MCF 10A (cell line): ENCODE measurements at places on chromosomes 6 and 20.

DNA sequence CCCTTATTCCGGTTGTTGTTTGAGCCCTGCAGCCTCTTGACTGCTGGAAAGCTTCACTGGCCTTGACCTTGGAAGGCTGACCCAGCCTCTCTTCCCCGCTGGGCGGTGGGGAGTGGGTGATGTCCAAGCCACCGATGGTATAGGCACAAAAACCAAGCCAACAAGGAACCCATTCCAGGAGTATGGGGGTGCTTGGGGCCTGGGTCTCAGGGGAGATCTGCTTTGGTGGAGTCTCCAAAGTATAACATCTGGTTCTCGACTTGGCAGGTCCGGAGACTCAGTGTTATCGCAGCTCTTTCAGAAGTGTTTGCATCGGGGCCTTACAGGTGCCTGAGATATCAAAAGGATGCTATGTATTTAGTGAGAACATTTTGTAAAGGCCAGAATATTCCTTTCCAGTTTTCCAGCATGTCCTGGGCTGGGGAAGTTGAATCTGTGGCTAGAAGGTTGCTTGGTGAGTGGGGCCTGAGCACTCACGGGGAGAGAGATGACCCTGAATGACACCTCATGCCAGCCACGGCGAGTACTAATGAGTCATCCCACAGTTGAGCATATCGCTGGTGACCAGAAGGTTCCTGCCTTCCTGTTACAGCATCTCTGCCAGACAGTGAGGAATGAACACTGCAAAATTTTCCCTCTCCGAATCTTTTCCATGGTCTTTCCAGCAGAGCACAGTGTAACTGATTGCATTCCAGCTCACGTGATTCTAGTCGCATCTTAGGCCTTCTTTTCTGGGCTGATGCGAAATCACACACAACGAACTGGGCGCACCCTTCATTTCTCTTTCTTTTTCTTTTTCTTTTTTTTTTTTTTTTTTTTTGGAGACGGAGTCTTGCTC lies 133.9 kb downstream of the ZDHHC14 start:
- DNase-seq: peak; percentile 66

GRCh38 chr20:2312876-2313275 lies 17.1 kb downstream of the TGM3 start:
- DNase-seq: no peak

- DNase-seq: no peak
These were observed 16.1 kb upstream of the LMBRD1 start for GRCh38 chr6:69812746-69813427.

- no peak for DNase-seq
These were observed 149.3 kb upstream of the NT5E start for GRCh38 chr6:85300581-85300980.

GRCh38 chr6:46044881-46045617 lies 29.4 kb upstream of the CLIC5 start:
- peak; percentile 90 for DNase-seq

DNA sequence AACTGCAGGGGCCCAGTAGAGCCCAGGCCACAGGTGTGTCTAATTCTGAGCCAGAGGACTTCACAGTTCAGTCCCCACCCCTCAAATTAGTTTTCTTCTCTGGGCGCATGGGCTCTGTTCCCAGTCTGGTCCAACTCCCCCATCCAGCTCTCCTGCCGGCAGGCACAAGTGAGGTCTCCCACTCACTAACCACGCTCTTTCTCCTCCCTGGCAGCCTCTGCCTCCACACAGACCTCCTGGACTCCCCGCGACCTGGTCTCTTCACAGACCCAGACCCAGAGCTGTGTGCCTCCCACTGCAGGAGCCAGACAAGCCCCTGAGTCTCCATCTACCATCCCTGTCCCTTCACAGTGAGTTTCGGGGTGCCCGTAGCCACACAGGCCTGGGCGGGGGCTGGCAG lies 6.2 kb downstream of the NCR2 start:
- DNase-seq: no peak

- DNase-seq: no peak
These were observed 52.4 kb upstream of the SIM1 start for GRCh38 chr6:100517106-100517505.
